Stimulated activated CD4-positive, alpha-beta T cell treated with anti-CD3 and anti-CD28 coated beads, Interleukin-12 subunit alpha, Interleukin-12 subunit beta, amount 100 ng/mL, for 24 hours (primary cell): ENCODE measurements at places on chromosomes 16 and 17.

DNA sequence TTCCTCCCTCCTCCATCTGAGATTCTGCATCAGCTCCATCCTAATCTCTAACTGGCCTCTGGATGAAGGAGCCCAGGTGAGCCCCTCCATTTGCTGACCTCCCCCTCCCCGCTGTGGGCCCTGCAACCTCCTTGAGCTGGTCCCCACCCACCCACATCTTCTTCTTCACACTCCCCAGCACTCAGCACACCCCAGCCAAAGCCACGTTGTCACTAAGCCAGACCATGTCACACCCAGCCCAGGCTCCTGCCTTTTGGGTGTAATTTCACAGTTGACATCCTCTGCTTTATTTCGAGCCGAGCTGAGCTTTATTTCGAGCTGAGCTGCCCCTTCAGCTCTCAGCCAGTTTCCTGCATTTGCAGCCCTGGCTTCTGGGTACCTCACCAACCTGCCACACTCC is 282.7 kb upstream of the TNRC6C start:
- no peak for DNase-seq

GRCh38 chr17:66459811-66460270 is 157.4 kb downstream of the PRKCA start:
- no peak for DNase-seq

DNA sequence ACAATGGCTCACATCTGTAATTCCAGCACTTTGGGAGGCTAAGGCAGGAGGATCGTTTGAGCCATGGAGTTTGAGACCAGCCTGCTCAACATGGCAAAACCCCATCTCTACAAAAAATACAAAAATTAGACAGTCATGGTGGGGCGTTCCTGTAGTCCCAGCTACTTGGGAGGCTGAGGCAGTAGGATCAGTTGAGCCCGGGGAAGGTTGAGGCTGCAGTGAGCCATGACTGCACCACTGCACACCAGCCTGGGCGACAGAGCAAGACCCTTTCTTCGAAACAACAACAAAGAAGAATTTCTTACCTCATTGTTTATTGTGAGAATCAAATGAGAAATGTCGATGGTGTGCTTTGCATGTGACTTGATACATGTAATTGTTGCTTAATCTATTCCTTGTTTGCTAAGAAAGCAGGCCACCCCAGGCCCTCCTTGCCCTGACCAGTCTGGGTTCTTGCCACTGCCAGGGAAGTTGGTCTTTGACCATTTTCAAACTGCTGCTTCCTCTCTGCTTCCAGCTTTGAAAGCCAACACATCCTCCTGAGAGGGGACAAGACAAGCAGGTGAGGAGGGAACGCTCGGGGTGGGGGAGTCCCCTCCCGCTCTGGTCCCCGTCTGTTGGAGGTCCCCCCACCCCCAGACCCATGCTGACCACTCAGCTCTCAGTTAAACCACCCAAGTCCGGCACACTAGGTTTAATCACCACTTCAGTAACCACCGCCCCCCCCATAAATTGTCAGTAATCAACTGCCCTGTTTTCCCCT is 47.3 kb upstream of the CPNE2 start:
- DNase-seq, result no peak

GRCh38 chr17:561116-561515 is 153.5 kb downstream of the VPS53 start:
- DNase-seq, result no peak

DNA sequence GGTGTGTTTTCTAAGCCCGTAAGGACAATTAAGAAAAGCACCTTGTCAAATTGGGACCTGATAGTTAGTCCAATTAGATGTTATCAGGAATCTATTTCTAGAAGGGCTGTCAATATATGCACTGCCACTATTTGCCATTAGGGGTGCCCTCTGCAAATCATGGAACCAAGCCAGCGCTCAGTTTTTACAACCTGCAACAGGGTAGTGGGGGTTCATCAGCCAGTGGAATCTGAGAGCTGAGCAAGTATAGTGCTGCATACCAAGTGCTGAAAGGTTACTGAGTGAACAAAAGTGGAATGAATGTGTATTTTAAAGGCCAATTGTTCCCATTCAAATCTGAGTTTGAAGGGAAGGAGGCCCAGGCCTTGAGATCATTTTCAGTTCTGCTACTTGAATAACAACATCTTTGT is 10.4 kb downstream of the PRR11 start:
- no peak for DNase-seq

- DNase-seq, result no peak
Observed at GRCh38 chr17:13462146-13462545, 139.6 kb downstream of the HS3ST3A1 start.

GRCh38 chr16:88449267-88449561 is 3.9 kb upstream of the ZFPM1 start:
- no peak for DNase-seq
